ENCODE measurements at places on chromosomes 3 and 15.
A peak's percentile ranks its signal among the peaks of the same experiment; 100 is the strongest.

- DNase-seq = no peak
These were observed 55.2 kb downstream of the CMSS1 start for GRCh38 chr3:99872923-99873254.

DNA sequence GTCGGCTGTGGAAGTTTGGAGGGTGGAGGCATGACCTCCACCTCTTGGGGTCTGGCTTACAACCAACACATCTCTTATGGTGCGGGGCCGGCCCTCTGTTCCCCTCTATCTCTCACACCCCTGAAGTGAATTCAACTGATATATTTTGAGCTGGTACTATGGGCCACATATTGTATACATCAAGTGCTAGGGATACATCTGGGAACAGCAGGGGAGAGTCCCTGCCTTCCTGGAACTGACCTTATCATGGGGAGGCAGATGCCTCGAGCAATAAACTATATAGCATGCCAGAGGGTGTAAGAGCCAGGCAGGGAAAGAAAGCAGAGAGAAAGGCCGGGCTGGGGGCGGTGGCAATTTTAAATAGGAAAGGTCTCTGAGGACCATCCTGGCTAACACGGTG lies 60.4 kb upstream of the TRPM1 start:
- no peak for DNase-seq

- DNase-seq = no peak
These were observed 659.3 kb downstream of the NAALADL2 start for GRCh38 chr3:175518459-175518858.

- DNase-seq = peak; percentile 33
These were observed 418.2 kb upstream of the NAALADL2 start for GRCh38 chr3:174440741-174441587.

- no peak for DNase-seq
These were observed 160.5 kb upstream of the CHRNA7 start for GRCh38 chr15:31869686-31870307.

DNA sequence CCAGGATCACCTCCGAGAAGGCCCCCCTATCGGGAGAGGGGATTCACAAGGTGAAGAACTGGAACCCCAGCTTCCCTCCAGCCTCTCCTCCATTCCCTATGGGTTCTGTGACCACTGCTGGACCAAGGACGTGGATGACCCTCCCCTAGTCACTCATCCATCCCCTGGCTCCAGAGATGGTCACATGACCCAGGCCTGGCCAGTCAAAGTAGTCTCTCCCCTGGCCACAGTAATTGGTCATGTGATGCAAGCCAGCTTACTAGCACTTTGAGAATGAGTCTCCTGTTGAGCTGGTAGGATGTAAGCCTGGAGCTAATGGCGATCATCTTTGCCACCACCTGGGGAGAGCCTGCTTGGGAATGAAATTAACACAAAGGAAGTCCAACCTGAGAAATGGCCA lies 3.9 kb downstream of the CAMK1 start:
- DNase-seq = no peak

- no peak for DNase-seq
These were observed 45.8 kb upstream of the IP6K2 start for GRCh38 chr3:48762816-48763215.

- peak; percentile 45 for DNase-seq
These were observed at the start of gene CRTC3 for GRCh38 chr15:90529371-90530249. Gene CRTC3 (plus strand): TSS chr15:90529923. CDS start chr15:90530072, 149 bp downstream.

DNA sequence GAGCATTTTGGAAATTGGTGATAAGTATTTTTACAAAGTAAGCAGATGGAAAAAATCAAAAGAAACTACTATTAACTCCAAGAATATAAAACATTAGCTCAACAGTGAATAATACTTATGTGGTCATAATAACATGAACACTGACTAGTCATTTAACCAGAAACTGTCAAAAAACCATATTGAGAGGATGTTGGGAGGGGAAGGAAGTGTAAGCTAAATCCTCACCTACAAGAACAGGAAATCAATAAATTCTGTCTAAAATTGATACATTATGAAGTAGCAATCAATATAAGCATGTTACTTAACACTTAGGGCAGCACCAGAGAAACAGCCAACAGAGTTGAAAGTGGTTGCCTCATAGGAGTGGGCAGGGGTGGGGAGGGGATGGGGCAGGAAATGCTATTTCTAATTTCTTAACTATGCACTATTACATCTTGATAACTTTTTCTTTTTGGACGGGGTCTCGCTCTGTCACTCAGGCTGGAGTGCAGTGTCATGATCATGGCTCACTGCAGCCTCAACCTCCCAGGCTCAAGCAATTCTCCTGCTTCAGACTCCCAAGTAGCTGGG lies 41.7 kb downstream of the CCR3 start:
- no peak for DNase-seq

DNA sequence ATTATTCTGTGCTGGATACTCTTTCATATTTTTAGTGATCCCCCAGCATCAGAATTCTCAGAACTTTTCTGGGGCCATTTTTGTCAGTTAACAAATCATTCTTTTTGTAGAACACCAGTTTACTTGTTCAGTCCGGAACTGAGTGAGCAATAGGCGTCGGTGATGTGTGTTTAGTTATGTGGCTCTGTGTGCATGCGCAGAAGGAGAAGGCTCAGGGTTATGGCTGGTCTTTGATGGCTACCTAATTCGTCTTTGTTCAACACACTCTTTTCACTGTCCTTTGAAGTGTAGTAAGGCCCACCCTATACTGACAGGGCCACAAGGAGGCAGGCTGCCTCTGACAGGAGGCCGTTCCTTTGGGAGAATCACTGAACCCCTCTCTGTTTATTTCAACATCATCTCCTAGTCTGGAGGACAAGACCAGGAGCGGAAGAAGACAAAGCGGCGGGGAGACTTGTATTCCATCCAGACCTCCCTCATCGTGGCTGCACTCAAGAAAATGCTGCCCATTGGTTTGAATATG lies 158.2 kb upstream of the CHRM5 start:
- no peak for DNase-seq

DNA sequence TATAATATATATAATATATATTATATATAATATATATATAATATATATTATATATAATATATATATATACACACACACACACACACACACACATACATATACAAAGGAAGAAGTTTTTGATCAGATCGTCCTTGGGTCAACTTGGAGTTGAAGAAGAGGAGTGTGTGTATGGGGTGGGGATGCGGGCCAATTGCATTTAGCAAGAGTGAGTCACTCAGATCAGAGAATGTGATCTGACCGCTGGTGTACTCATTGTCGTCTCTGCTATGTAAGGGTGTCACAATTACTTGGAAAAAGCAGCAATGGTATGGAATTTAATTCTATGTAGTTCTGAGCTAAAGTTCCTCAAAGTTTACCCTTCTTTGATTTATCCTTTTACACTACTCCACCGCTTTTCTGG lies 4.6 kb upstream of the VGLL3 start:
- DNase-seq = no peak

DNA sequence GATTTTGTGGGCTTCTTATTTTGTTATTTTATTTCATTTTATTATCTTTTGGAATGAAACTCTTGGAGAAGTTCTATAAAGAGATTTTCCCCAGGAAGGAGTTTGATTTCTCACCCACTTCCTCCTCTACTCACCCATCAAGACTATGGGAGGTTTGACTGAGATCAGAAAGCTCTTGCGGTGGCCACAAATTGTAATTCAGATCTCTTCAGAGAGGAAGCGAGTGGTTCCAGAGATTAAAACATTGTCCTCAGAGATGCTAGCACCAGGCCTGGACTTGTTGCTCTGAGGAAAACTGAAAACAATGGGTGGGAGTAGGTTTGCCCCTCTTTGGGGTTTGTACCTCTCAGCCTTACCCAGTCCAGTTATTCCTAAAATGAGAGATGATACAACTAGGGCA lies 8.1 kb upstream of the MUC13 start:
- no peak for DNase-seq

DNA sequence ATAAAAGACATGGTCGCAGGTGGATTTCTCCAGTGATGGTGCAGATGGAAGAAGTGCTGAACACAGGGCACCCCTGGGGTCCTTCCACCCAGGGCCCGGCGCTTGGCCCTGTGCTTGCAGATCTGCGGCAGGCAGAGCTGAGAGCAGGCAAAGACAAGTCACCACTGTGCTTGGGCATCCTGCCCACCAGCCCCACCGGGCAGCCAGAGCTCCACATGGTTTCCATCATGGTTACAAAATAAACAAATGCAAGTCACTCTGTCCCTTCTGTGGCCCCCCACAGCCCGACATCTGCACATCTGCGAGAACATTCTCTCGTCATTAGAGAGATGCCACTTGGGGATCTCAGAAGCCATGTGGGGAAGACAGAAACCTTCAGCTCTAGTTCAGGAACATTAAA lies 37.6 kb upstream of the SFMBT1 start:
- DNase-seq = no peak

DNA sequence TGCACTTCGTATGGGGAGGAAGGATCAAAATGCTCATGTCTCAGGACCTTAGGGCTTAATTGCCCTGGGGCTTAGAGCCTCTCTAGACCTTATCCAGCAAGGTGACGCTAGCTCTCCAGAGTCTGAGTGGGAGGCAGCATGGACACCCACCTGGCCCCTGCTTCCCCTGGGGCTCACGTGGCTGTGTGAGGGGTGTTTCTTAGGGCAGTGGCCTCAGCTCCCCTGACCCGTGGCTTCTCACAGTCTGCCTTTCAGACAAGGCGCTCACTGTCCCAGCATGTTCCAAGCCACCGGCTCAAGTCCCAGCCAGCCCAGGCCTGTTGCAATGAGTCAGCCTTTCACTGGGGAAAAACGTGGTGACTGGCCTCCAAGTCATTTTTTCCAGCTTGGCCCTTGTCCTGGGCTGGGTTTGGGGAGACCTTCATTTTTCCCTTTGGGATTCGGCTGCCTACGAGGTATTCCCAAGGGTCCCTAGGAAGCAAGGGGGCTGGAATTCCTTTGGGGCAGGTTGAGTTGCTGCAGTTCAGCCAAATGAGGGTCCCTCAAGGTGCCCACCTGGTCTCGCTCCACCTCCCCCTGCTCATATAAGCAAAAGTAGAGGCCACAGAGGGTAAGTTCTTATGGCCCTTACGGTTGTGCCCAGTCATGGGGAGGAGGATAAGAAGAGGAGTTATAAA lies 15.7 kb downstream of the BHLHE40 start:
- DNase-seq = no peak
